ENCODE measurements at places on chromosomes 6 and 20. TPM values are rescaled to one million over a fixed set of nuclear protein-coding genes. Genes with fewer than 3 reads are reported as not detected.

CGAS gene
- total RNA-seq, result 27.9 TPM

TCF19 gene
- total RNA-seq, result 86.3 TPM

TNF gene
- total RNA-seq, result 46.5 TPM

DNA sequence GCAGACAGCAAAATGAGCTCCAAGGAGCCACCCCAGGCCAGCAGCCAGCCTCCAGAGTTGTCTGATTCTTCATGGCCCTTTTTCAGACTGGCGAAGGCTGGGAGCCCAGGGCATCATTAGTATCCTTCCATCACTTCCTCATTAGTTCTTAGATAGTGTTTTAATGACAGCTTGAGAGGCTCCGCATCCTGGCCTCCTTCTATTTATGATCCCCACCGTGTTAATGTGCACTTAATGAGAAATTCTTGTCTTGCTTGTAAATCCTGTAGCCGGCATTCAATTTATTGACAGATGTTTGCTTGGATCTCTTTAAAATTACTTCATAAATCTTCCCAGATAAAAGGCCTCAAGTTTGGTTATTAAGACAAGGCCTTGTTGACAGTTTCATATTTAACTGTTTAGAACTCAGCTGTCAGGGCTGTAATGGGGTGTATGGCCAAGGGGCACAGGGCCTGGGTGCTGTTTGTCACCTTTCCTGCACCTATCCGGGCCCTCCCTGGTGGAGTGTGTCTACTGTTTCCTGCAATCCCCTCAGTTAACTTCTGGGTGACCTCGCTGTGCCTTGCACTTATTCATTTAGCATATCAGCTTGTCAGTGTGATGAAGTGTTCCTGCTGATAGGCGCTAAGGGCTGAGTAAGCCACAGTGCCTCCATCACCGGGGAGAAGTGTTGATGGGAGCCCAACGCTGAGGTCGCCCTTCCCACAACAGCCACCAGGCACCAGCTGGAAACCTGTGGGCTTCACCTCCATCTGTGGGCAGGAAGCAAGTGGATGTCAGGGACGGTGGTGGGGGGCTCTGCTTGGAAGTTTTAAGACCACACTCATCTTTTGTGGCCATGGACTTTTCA lies 169.3 kb downstream of the TSHZ2 start:
- no peak overlapping the region for H3K27ac ChIP-seq
- no peaks in the 10 kb centered on the region for H3K27me3 ChIP-seq
- H3K4me3 ChIP-seq, result no peak overlapping the region
- H3K36me3 ChIP-seq, result peaks cover 2% of the 10 kb centered on the region
- H3K4me1 ChIP-seq, result peaks cover 26% of the 10 kb centered on the region
- DNase-seq, result no peak

DNA sequence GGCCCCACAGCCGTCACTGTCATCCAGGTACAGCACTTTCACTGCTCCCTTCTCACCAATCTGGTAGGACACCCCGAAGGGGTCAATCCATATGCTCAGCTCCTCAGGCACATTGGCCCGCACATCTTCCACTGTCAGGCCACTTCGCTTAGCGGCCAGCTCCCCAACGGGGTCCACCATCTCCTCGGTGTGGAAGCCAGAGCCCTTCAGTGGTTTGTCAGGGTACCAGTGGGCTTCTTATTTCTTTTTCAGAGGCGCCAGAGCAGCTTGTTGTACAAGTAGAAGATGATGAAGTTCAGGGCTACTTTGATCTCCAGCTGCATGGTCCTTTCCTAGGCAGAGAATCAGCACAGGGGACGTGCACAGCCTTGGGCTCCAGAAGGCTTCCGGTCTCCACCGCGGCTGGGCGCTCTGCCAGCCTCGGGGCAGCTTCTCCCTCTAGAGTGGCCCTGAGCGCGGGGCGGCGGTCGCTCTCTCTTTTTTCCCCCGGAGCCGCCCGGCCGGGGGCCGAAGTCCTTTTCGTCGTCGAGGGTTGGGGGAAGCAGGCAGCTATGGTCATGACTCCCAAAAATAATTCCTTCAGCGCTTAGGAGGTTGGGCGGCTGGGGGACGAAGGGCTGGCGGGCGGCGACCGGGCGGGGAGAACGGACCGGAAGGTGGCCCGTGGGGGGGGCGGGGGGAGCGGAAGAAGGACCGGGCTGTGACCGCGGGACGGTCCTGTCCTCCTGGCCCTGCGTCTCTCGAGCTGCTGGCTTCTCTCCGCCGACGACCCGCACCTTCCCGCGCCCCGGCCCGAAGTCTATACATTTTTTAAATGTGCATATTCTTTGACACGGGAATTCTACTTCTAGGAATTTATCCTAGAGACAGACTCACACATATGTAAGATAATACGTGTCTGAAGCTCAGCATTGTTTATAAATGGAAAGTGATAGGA lies 6.5 kb upstream of the ZSCAN9 start:
- DNase-seq, result no peak
- H3K36me3 ChIP-seq, result no peaks in the 10 kb centered on the region
- H3K4me1 ChIP-seq, result peaks cover 6% of the 10 kb centered on the region

GRCh38 chr6:102895683-102896082 lies 1502.2 kb downstream of the GRIK2 start:
- H3K27ac ChIP-seq, result no peak overlapping the region
- no peaks in the 10 kb centered on the region for H3K27me3 ChIP-seq
- H3K4me1 ChIP-seq, result no peaks in the 10 kb centered on the region
- H3K4me3 ChIP-seq, result no peak overlapping the region
- H3K36me3 ChIP-seq, result no peaks in the 10 kb centered on the region

- no peaks in the 10 kb centered on the region for H3K36me3 ChIP-seq
- peaks cover 27% of the 10 kb centered on the region for H3K27me3 ChIP-seq
- DNase-seq, result no peak
Observed at GRCh38 chr6:153032255-153032882, 29.9 kb upstream of the MTRF1L start.

NFATC2 gene
- total RNA-seq, result 62.0 TPM

GRCh38 chr6:131379948-131380347 lies 193.1 kb upstream of the ARG1 start:
- no peaks in the 10 kb centered on the region for H3K27me3 ChIP-seq
- H3K27ac ChIP-seq, result no peak overlapping the region
- no peaks in the 10 kb centered on the region for H3K4me1 ChIP-seq
- no peak overlapping the region for H3K4me3 ChIP-seq
- H3K36me3 ChIP-seq, result no peaks in the 10 kb centered on the region
- no peak for DNase-seq

- H3K36me3 ChIP-seq, result peaks cover 9% of the 10 kb centered on the region
- no peak for DNase-seq
- H3K27ac ChIP-seq, result peak overlapping the region; percentile 62
Observed at GRCh38 chr6:136762022-136762975, 30.0 kb downstream of the MAP3K5 start.

DNA sequence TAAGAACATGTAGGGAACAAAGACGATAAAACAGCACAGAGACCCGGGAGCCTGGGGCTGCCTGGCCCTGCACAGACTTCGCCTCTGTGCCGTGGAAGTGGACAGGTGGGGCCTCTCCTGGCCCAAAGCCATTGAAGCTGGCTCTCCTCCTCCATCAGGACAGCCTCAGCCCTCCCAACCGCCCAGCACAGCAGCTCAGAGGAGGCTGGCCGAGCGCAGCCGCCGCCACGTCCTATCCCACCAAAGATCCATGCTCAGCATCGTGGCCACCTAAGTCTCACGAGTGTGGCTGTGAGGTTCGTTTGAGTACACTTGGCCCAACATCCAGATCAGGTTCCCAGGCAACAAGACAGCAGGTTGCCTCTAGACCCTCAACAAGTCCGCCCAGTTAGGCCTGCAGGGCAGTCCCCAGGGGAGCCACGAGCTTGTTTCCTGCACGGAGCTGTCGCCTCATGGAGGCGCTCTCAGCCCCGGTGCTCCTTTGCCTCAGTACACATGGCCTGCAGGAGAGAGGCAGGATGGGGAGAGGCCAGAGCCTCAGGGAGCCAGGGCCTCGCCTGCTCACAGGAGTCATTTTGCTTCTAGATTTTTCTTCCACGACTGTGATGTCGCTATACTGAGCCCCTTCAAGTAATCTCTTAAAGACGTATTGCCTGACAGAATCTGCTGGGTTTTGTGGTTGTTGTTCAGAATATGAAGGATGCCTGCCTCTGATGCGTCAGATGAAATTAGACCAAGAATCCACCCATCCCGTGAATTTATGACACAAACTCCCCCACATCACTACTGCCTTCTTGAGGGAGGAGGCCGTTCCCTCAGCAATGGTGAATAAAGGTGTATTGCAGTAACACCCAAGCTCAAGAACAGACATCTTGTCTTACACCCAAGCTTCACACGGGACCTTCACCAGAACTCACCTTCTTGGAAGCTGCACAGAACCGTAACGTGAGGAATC lies 102.7 kb downstream of the RNASET2 start:
- no peaks in the 10 kb centered on the region for H3K4me1 ChIP-seq
- no peak for DNase-seq
- no peak overlapping the region for H3K27ac ChIP-seq
- no peaks in the 10 kb centered on the region for H3K36me3 ChIP-seq

GRCh38 chr6:89567630-89568390 lies 70.7 kb downstream of the LYRM2 start:
- H3K4me3 ChIP-seq, result no peak overlapping the region
- no peaks in the 10 kb centered on the region for H3K4me1 ChIP-seq
- no peak for DNase-seq
- peaks cover 1% of the 10 kb centered on the region for H3K27me3 ChIP-seq

DNA sequence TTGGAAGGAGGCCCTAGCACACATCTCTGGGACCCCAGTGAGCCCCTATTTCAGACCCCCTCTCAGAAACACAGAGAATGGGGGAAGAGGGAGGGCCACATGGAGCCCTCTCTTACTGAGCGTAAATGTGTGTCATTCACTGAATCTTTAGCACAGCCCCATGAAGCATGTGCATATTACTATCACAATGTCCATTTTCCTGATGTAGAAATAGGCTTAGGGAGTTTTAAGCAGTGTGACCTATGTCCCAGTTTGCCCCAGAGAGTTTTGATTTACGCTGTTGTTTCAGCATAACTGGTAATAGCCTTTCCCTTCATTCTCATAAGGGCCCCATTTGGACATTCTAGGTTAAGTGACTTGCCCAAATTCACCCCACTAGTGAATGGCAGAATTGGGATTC lies 25.0 kb upstream of the TCP11 start:
- H3K4me3 ChIP-seq, result no peak overlapping the region
- H3K27ac ChIP-seq, result no peak overlapping the region

ITPR3 gene
- 65.8 TPM for total RNA-seq

DNA sequence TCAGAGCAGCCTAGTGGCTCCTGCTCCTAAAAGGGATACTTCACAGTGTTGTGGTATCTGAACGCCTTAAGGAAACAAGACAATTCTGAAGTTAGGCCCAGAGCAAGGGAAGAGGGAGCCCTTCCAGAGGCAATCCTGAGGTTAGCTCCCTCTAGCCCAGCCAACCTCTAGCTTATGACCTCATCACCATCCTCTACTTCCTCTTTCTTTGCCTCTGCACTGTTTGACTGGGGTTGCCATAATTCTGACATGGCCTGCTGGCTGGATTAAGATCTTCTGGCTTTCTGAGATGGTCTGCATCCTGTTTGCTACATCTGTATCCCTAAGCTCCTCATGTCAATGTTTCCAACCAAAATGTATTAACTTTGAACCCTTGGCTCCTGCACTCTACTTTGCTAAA lies 23.3 kb upstream of the BMP2 start:
- no peak overlapping the region for H3K27ac ChIP-seq
- DNase-seq, result no peak
- H3K4me3 ChIP-seq, result no peak overlapping the region
